Tibial nerve (tissue), 4 donors: ENCODE measurements at places on chromosomes 5 and 9. TPM values are rescaled to one million over a fixed set of nuclear protein-coding genes. Genes with fewer than 3 reads are reported as not detected.

NIM1K gene
- total RNA-seq: 4.6 TPM

SHISAL2B gene
- not detected for total RNA-seq

IL6ST gene
- 382 TPM for total RNA-seq

C6 gene
- 11.1 TPM for total RNA-seq

IL13 gene
- 0.98 TPM for total RNA-seq

SAXO1 gene
- not detected for total RNA-seq

NRG2 gene
- total RNA-seq: 5.1 TPM

DNA sequence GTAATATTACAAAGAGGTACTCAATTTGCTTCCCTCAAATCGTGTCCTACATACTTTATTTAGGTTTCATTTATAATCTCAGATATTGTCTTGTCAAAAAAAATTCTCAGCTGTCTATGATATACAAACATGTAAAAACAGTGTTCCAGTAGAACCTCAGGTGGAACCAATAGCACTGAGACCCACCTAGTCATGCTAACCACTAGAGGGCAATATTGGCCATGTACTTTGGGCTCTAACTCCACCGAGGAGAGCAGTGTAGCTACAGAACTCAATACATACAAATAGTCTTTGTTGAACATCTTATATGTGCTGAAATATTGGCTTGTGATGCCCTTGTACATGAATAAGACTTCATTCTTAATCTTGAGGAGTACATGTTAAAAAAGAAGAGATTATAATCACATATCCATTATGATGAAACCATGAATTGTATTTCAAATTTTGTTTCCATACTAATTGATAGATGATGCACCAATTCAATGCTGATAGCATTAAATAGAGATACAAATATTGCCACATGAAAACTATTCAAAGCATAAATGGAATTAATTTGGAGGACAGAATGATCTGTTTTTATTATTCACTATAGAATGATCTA lies 71.2 kb upstream of the CNTLN start:
- no peak overlapping the region for H3K27ac ChIP-seq
- no peaks in the 10 kb centered on the region for H3K4me1 ChIP-seq
- H3K4me3 ChIP-seq: no peak overlapping the region
- no peaks in the 10 kb centered on the region for H3K27me3 ChIP-seq

DNA sequence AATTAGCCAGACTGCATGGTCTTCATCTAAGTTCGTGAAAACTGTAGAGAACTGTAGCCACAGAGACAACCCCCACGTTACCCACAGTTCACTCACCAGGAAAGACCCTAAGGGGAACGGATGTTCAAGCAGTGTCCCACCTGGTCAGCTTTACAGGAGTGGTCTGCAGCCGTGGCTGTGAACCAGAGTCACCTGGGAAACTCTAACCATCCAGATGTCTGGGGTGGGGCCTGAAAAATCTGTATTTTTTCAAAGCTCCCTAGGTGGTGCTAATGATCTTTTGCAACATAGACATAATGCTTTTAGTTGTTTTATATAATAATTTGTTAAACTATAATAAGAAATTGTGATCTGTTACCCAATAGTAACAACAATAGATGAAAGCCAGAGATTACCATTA lies 47.7 kb upstream of the ANGPTL2 start:
- no peak for DNase-seq
- no peaks in the 10 kb centered on the region for H3K27me3 ChIP-seq
- no peak overlapping the region for H3K4me3 ChIP-seq
- H3K36me3 ChIP-seq: peaks cover 10% of the 10 kb centered on the region
- no peak overlapping the region for H3K27ac ChIP-seq

GRCh38 chr9:109010746-109011145 lies 2.6 kb downstream of the CTNNAL1 start:
- DNase-seq: no peak
- H3K36me3 ChIP-seq: no peaks in the 10 kb centered on the region
- H3K27ac ChIP-seq: peak overlapping the region; percentile 99

DNA sequence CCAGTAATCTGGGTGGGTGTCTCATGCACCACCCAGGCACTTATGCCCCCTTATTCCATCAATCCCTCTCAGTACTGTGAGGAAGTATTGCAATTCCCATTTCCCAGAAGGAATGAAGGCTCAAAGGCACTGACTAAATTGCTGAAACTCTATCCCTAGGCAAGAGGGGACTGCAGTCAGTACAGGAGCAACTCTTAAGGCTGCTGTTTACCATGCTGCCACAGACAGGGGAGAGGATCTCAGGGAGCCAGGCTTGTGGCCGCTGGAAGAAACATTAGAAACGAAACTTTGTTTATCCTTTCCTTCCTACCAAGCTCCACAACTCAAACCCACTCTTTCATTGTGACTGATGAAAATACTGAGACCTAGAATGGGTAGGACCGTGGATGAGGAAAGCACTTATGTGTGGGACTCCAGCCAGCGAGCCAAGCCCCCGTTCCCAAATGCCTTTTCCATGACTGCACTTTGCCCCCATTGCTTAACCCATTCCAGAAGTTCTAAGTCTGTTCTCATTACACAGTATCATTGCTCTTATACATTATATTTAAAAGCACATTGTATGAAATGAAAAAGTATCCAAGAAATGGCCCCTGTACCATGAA lies 54.3 kb downstream of the TLE1 start:
- H3K36me3 ChIP-seq: no peaks in the 10 kb centered on the region
- H3K4me1 ChIP-seq: peaks cover 13% of the 10 kb centered on the region
- DNase-seq: no peak
- H3K27ac ChIP-seq: peak overlapping the region; percentile 47

- DNase-seq: no peak
- H3K4me3 ChIP-seq: no peak overlapping the region
- H3K27me3 ChIP-seq: no peaks in the 10 kb centered on the region
- H3K36me3 ChIP-seq: no peaks in the 10 kb centered on the region
- H3K4me1 ChIP-seq: peaks cover 20% of the 10 kb centered on the region
- H3K27ac ChIP-seq: no peak overlapping the region
Observed at GRCh38 chr9:137405677-137406081, 17.3 kb downstream of the EXD3 start.

DNA sequence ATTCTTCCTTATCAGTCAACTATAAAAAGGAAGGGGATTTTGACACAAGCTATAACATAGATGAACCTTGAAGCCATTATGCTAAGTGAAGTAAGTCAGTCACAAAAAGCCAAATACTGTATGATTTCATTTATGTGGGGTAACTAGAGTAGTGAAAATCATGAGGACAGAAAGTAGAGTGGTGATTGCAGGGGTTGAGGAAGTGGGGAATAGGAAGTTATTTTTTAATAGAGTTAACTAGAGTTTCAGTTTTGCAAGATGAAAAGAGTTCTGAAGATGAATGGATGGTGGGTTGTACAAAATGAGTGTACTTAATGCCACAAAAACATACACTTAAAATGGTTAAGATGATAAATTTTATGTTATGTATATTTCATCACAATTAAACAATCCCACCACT lies 65.4 kb upstream of the FAM174A start:
- H3K4me3 ChIP-seq: no peak overlapping the region
- no peak overlapping the region for H3K27ac ChIP-seq
- H3K36me3 ChIP-seq: no peaks in the 10 kb centered on the region
- no peak for DNase-seq
- H3K4me1 ChIP-seq: no peaks in the 10 kb centered on the region

- no peaks in the 10 kb centered on the region for H3K4me1 ChIP-seq
- H3K36me3 ChIP-seq: no peaks in the 10 kb centered on the region
- H3K27ac ChIP-seq: no peak overlapping the region
- no peak for DNase-seq
- no peaks in the 10 kb centered on the region for H3K27me3 ChIP-seq
Observed at GRCh38 chr5:5252106-5252505, 112.0 kb downstream of the ADAMTS16 start.

DNA sequence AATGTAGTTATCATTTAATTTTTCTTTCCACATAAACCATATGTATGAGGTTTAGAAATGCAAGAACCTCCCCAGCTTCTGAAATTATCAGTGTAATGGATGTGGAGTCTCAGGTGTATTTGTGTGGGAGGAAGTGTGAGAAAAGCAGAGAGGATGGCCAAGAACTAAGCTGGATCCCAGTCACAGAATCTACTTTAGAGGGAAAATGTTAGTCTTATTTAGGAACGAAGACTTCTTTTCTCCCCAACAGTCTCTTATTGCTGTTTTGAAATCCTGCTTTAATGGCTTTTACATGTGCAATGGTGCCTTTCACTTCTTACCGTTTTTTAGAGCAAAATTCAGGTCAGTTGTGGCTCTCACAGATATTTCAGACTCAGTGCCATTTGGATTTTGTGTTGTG lies 3.0 kb downstream of the EQTN start:
- H3K27ac ChIP-seq: no peak overlapping the region
- no peak overlapping the region for H3K4me3 ChIP-seq
- H3K36me3 ChIP-seq: no peaks in the 10 kb centered on the region
- no peaks in the 10 kb centered on the region for H3K4me1 ChIP-seq

- H3K27ac ChIP-seq: no peak overlapping the region
- no peaks in the 10 kb centered on the region for H3K4me1 ChIP-seq
- H3K36me3 ChIP-seq: no peaks in the 10 kb centered on the region
- no peak overlapping the region for H3K4me3 ChIP-seq
- no peak for DNase-seq
Observed at GRCh38 chr5:32461441-32462120, 17.0 kb upstream of the ZFR start.

- DNase-seq: no peak
- H3K27ac ChIP-seq: no peak overlapping the region
- no peaks in the 10 kb centered on the region for H3K36me3 ChIP-seq
- no peaks in the 10 kb centered on the region for H3K27me3 ChIP-seq
- no peak overlapping the region for H3K4me3 ChIP-seq
- H3K4me1 ChIP-seq: no peaks in the 10 kb centered on the region
Observed at GRCh38 chr9:112422417-112423148, 42.7 kb downstream of the HSDL2 start.

DNA sequence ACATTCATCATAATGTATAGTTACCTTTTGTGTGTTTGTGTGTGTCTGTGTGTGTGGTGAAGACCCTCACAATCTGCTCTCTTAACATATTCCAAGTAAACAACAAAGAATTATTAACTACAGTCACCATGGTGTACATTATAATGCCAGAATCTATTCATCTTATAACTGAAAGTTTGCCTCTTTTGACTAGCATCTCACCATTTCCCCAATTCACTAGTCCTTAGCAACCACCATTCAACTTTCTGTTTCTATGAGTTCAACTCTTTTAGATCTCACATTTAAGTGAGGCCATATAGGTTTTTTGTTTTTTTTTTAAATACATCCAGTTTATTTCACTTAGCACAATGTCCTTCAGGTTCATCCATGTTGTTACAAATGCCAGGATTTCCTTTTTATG lies 83.6 kb downstream of the SMC2 start:
- no peak overlapping the region for H3K4me3 ChIP-seq
- no peaks in the 10 kb centered on the region for H3K4me1 ChIP-seq
- no peaks in the 10 kb centered on the region for H3K36me3 ChIP-seq
- H3K27ac ChIP-seq: no peak overlapping the region
- no peaks in the 10 kb centered on the region for H3K27me3 ChIP-seq

DNA sequence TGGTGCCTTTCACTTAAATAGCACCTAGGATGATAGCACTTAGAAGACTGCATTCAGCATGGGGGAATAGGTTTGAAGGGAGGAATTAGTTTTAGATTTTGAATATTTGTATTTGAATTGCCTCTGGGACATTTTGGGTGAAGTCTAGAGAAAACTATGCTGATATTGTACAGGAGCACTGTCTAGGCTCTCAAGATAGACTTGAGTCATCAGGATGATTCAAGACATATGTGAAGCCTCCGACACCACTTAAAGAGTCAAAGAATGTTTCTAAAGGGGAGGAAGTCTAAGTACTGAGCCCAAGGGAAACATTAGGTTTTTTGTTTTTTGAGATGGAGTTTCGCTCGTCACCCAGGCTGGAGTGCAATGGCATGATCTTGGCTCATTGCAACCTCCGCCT lies 63.9 kb upstream of the CCDC180 start:
- no peak for DNase-seq
- H3K4me3 ChIP-seq: no peak overlapping the region
- no peak overlapping the region for H3K27ac ChIP-seq
- H3K27me3 ChIP-seq: no peaks in the 10 kb centered on the region

- H3K4me3 ChIP-seq: no peak overlapping the region
- no peak overlapping the region for H3K27ac ChIP-seq
- no peaks in the 10 kb centered on the region for H3K27me3 ChIP-seq
- DNase-seq: no peak
- no peaks in the 10 kb centered on the region for H3K36me3 ChIP-seq
Observed at GRCh38 chr9:90441814-90442213, 200.8 kb downstream of the DIRAS2 start.

GRCh38 chr5:93582677-93583438 lies at the start of gene NR2F1:
NR2F1 (plus strand) TSS chr5:93583222; CDS start chr5:93585024, 1,802 bp downstream.
- peaks cover 8% of the 10 kb centered on the region for H3K4me1 ChIP-seq
- H3K27ac ChIP-seq: peak within 1 kb of the TSS; percentile 95
- peak within 1 kb of the TSS; percentile 58 for H3K4me3 ChIP-seq
- H3K27me3 ChIP-seq: peaks cover 14% of the 10 kb centered on the region

DNA sequence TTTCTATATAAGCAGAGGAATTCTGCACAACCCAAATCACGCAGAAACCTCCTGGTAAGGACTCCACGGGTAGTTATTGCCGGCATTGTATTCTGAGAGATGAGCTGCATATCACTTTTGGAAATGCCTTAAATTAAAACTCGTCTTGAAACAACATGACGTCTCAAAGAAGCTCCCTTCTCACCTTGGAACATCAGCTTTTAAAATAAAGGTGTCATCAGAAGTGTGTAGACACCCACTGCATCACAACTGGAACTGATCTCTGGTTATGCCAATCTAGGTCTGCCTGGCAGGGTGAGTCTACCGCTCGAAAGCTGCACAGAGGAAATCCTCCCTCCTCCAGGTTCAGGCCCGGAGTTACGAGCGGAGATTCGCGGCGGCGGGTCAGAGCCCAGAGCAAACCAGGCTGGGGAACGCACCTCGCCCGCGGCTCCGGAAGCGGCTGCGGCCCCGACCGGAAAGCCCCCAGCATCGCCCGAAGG lies 974 bp upstream of the SLC12A2 start:
- H3K4me1 ChIP-seq: no peaks in the 10 kb centered on the region
- peak overlapping the region; percentile 94 for H3K27ac ChIP-seq
- no peaks in the 10 kb centered on the region for H3K36me3 ChIP-seq
- H3K4me3 ChIP-seq: peak overlapping the region; percentile 70
- no peak for DNase-seq

DNA sequence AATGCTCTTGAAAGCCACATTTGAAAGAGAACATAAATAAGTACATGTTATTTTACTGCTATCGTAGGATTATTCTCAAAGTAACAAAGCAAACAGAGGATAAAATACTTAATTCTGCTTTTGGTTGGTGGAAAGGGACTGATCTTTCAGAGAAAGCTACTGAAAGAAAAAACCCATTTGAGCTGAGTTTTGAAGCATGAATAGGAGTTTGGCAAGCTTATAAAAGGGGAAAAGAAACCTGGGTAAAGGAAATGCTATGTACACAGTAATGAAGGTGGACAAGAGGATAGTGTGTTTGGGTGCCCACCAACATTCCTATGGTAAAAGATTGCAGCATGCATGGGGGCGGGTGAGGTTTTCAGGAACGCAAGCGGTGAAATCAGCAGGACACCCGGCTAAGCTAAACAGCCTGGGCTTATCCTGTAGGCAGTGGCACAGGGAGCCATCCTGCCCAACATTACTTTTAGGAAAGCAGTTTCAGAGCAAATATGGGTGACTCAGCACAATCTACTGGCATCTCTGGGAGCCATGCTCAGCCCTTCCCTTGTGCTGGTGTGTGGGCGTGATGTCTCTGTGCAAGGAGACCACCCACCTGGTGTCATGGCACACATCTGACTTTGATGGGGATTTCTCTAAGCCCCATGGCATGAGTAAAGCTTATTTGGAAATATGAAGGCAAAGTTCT lies 673.9 kb upstream of the KLF4 start:
- H3K4me3 ChIP-seq: no peak overlapping the region
- H3K36me3 ChIP-seq: no peaks in the 10 kb centered on the region
- H3K27ac ChIP-seq: no peak overlapping the region
- H3K27me3 ChIP-seq: no peaks in the 10 kb centered on the region

GRCh38 chr9:136363949-136364748 lies 605 bp upstream of the DNLZ start:
- H3K4me1 ChIP-seq: peaks cover 24% of the 10 kb centered on the region
- DNase-seq: no peak
- H3K36me3 ChIP-seq: no peaks in the 10 kb centered on the region
- H3K27me3 ChIP-seq: no peaks in the 10 kb centered on the region
- peak overlapping the region; percentile 98 for H3K27ac ChIP-seq
